ENCODE measurements at places on chromosomes 4 and X.

GRCh38 chr4:120304801-120305200, 238.2 kb upstream of the MAD2L1 start:
- no peak for DNase-seq

- no peak for DNase-seq
Measured at GRCh38 chrX:37504991-37505390, 66.5 kb upstream of the LANCL3 start.

DNA sequence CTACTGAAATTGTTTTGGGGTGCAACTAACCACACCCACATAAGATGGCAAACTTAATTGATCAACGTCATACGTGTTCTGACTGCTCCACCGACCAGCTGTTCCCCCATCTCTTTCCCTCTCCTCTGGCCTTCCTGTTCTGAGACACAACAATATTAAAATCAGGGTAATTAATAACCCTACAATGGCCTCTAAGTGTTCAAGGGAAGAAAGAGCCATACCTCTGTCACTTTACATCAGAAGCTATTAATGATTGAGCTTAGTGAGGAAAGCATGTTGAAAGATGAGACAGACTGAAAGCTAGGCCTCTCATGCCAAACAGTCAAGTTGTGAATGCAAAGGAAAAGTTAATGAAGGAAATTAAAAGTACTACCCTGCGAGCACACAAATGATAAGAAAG, 173.9 kb upstream of the FTHL17 start:
- no peak for DNase-seq

DNA sequence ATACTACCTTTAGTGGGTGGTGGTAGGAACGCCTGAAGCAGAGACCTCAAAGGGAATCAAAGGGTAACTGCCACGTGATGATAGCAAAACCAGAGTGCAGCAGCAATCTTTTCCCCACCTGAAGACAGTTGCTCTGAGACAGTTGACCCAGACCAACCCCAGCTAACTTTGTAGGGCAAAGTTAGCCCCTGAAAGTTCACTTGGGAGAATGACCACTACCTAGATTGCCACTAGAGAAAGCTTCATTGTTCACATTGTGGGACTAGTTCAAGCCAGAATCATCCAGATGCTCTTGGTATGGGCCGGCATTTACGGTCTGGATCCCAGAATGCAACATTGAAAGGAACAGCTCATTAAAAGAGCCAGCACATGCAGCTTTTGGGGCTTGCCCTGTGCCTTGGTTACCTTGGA, 4.1 kb downstream of the SEPTIN6 start:
- DNase-seq = no peak

- no peak for DNase-seq
Measured at GRCh38 chr4:8641931-8642650, 49.5 kb downstream of the CPZ start.

- DNase-seq = no peak
Measured at GRCh38 chr4:91963486-91963885, 340.3 kb upstream of the GRID2 start.

Measured in T47D (cell line).